ENCODE measurements at places on chromosomes 16 and 17.

DNA sequence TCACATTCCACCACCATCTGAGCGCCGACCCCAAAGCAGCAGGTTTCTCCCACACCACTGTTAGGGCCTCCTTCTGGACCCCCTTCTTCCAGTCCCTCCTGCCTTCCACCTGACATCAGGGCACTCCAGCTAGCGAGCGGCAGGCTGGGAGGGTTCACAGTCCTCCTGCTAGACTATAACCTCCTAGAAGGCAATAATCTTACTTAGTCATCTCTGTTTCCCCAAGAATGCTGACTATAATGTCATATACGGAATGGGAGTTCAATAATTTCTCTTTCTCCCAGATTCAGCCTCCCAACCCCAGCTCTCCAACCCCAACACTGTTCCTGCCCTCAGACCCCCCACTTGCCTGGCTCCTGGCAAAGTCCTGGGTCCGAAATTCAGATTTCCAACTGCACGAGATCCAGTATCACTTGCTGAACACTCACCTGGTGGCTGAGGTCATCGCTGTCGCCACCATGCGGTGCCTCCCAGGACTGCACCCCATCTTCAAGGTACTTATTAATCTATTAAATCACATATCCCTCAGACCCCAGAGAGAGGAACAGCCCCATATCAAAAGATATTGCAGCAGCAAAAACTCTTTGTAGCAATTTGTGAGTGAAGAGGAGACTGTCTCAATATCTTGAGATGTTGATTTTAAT lies 5.6 kb downstream of the ALOX12 start:
- DNase-seq, result no peak

- peak; percentile 43 for DNase-seq
Observed at GRCh38 chr16:88737298-88738150, 31.2 kb downstream of the CTU2 start.

- DNase-seq, result no peak
Observed at GRCh38 chr17:40309031-40309948, at the start of gene RARA. Gene RARA, plus strand, starts transcription at chr17:40309180. Its CDS starts 22,039 bp downstream, at chr17:40331219.

- DNase-seq, result no peak
Observed at GRCh38 chr17:68249354-68249765, 1.5 kb downstream of the AMZ2 start.

DNA sequence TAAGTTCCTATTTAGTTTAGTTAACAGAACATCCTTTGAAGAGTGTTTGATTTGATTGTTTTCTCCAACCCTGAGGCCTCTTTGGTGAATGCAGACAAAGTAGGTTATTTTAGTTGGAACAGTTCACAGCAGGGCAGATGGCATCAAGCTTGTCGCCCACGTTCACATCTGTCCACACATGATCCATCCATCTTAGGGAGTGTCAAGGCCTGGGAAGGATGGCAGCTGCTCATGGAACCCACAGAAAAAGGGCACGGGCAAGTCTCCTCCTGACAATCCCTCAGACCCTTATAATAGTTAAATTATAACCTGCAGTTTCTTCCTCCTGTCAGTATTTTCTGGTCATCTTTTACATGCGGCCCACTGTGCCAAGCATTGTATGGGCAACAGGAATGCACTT lies 60.2 kb downstream of the KNOP1 start:
- no peak for DNase-seq

DNA sequence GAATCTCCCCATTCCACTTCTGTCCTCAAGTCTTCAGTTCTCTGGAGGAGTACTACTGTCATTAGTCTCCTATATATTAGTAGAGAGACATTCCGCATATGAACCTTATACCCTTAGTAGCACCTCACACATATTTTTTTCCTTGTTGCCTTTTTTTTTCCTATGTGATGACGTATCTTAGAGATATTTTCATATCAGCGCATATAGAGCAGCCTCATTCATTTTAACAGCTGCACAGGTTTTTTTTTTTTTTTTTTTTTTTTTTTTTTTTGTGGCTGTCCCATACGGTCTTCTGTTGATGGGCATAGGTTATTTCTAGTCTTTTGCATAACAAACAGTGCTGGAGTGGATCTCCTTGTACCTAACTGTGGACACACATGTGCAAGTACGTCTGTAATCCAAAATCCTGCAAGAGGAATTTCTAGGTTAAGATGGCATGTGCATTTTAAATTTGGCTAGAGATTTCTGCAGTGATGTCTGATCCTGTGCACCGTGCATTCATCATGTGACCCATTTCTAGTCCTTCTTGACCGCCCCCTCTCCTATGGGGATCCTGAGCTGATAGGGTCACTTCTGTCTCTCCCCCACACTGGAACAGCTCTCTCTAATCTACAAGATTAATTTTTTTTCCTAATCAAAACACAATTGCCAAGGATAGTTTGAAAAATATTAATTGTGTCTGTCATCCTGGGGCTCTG lies 64.8 kb downstream of the PRKCB start:
- no peak for DNase-seq

GRCh38 chr17:38328620-38329019 lies 15.1 kb downstream of the GPR179 start:
- DNase-seq, result no peak

DNA sequence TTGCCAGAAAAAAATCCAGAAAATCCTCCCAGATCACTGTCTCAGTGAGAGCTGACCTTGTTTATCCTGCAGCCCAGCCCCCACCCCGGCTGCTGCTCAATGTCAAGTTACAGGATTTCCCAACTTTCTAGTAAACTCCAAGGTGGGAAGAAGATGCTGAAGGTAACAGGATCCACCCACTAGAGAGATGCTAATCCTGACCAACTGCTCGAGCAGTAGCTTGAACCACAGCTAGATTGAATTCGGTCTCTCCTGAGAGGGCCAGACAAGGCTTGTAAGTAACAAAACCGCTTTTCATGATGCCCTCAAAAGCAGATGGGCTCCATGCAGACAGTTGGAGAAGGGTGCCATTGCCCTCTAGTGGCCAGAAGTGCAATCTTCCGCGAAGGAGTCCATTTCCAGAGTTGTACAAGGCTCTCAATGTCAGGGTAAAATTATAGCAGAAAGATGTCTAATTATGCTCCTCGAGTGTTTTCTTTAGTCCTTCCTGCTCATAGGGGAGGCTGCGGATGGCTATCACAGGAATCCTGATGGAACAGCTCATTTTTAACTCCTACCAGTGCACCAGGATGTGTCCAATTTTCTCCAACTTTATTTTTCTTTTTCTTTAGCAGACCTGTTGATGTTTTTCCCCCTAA lies 3.9 kb downstream of the CDH11 start:
- no peak for DNase-seq

DNA sequence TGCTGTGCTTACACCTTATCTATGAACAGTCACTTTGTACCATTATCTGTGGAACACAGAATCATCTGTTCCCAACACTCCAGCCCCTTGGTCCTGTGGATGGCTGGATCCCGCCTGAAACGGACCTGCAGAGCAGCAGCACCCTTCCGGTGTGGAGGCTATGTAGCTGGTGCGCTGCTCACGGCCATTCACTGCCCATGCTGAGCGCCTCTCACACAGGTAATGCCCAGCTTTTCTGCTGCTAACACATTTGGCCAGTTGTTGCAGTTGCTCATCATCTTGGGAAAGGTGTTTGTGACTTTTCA lies 11.4 kb upstream of the PLK1 start:
- no peak for DNase-seq

GRCh38 chr17:76852843-76853242 lies 15.4 kb upstream of the MGAT5B start:
- no peak for DNase-seq

- DNase-seq, result no peak
Observed at GRCh38 chr16:57998486-57998885, 2.0 kb downstream of the ZNF319 start.

DNA sequence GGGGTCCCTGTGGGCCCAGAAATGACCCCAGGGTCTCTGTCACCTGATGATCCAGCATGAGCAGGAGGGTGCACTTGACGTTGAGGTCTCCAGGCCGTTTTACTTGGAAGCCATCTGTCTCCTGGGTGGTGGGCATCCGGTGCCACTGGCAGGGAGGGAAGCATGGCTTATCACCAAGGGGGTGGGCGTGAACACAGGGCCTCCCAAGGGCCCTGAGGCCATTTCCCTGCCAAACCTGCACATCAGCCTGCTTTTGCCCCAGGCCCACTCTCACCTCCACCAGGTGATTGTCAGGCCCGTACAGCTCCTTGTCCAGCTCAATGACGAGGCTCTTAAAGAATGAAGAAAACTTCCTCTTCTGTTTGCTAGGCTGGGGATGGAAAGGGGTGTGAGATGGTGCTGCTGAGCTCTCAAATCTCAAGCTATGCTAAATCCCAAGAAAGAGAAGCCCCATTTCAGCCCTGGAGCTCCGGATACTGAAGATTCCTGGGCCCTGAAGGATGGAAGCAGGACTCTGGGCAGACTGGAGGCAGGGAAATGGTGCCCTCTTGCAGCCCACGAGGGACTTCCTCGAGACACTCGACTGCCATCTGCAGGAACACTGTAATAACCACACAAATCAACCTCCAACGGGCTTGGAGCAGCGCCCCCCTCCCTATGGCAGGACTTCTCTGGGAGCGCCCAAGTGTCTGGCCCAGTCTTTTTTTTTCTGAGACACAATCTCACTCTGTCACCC lies 7.1 kb upstream of the FTSJ3 start:
- no peak for DNase-seq

Measured in stimulated activated CD8-positive, alpha-beta memory T cell treated with anti-CD3 and anti-CD28 coated beads, Interleukin-2, amount 100 ng/mL, for 1 hour (primary cell).